ENCODE measurements at places on chromosomes 7 and 10.

DNA sequence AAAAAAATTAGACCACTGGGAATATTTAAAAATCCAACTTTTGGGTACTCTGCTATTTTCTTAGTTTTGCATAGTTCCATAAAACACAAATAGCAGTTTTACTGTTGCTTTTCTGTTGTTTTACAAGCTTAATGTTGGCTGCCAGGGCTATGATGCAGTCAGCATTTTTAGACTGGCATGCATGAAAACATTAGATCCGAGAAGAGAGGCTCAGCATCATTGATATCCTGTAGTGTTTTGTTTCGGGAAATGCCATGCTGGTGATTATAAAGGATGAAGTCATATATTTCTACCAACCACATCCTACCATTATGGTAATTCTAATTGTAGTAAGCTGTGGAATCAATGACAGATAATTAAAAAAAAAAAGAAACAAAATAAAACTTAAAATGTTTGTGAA lies 104.6 kb downstream of the MBL2 start:
- DNase-seq: no peak

DNA sequence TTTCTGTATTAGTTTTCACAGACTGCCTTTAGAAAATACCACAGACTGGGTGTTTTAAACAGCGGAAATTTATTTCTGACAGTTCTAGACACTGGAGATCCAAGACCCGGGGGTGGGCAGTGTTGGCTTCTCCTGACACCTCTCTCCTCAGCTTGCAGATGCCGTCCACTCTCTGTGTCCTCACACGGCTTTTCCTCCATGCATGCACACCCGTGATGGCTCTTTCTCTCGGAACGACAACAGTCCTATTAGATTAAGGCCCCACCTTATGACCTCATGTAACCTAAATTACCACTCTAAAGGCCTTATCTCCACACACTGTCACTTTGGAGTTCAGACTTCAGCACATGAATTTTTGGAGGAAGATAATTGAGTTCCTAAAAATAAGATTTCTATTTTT lies 142.9 kb upstream of the VWC2 start:
- DNase-seq: no peak

DNA sequence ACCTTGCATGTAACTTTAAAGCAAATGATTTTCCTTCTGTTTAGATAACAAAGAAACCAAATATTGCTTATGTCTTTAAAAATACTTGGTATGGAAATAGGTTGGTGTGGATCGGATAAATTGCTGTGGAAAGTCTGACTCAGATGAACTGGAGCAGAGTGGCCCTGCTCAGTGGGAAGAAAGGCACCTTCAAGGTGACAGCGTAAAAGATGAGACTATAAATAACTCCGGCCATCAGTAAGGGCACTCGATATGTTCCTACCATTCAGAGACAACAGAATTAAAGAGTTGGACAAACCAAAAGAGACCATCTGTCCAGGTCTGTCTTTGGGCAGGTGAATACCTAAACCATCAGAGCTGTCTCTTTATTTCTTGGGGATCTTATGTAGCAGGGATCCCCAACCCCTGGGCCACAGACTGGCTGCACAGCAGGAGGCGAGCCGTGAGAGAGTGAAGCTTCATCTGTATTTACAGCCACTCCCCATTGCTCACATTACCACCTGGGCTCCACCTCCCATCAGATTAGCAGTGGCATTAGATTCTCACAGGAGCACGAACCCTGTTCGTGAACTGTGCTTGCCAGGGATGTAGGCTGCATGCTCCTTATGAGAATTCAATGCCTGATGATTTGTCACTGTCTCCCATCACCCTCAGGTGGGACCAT lies 357.1 kb downstream of the PRPF18 start:
- DNase-seq: no peak

DNA sequence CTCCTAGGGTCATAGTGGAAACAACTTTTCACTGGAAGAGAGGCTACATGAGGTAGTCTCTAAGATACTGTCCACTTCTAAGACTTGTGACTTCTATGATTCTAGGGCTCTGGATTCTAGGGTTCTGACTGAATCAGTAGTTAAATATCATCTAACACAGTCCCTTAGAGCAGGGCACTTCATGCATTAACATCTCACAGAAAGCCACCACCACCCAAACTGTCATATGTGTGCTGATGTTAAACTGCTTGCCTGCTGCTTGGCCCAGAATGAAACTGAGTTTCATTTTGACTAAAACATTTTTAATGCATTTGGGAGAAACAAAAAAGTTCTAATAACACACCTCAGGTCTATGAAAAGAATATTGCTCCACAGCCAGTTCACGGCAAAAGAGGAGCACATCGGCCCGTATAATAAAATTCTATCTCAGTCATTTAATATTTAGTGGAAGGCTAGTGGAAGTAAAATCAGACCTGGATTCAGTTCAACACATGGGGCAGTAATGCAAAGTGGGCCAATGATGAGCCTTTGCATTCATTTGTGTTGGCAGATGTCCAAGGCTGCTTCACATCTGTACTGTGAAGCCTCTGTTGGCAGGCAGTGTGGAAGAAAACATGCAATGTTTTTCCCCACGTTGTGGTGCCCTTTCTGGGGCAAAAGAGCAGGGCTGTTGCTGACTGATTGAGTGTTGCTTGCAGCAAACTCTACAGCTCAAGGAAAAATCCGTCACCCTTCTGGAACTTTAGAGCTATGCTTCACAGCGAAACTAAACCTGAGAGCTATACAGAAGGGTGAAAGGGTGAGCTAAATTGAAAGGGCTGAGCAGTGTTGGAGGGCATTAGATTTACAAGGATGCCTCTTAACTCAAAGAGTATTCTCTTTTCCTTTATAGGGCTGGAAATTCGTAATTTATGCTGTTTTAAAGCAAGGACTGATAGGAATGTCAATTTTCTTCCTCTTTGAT lies 33.5 kb upstream of the AUTS2 start:
- DNase-seq: peak; percentile 76

DNA sequence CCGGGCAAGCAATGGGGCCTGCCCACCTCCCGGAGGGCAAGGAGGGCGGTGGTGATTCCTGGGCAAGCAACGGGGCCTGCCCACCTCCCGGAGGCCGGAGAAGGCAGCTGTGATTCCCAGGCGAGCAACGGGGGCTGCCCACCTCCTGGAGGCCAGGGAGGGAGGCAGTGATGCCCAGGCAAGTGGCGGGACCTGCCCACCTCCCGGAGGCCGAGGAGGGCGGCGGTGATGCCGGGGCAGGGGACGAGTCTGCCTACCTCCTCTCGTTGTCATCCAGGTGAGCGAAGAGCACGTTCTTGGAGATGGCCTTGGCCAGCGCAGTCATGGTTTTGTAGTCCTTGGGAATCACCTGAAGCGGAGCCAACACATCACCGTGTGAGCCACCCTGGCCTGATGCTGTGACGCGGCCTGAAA lies 49.5 kb upstream of the DNAAF5 start:
- DNase-seq: no peak
